Neural crest cell (in vitro differentiated cells): ENCODE measurements at places on chromosomes 3 and 15.

- no peak for DNase-seq
Observed at GRCh38 chr3:159102001-159102400, 300.1 kb downstream of the MFSD1 start.

- DNase-seq = no peak
Observed at GRCh38 chr3:57179580-57180410, 14.6 kb upstream of the IL17RD start.

DNA sequence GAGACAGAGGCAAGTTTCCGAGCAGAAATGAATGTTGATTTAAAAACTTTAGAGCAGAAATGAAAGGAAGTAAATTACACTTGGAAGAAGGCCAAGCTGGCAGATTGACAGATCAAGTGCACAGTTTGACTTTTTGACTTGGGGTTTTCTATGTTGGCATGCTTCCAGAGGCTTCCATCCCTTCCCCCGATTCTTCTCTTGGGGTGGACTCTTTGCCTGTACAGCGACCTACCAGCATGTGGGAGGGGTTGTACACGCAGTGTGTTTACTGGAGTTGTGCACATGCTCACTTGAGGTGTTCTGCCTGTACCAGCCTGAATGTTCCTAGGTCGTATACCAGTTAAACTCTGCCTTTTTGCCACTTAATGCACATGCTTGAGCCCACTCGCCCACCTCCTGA lies 701.5 kb upstream of the GBE1 start:
- no peak for DNase-seq

- DNase-seq = peak; percentile 43
Observed at GRCh38 chr3:36380221-36381031, at the start of gene STAC. TSS of gene STAC (plus strand) at chr3:36380504. CDS start at chr3:36380644, 140 bp downstream.

- DNase-seq = no peak
Observed at GRCh38 chr3:121737644-121738043, 11.9 kb downstream of the GOLGB1 start.

- no peak for DNase-seq
Observed at GRCh38 chr15:60761505-60761845, 282.5 kb upstream of the ICE2 start.

DNA sequence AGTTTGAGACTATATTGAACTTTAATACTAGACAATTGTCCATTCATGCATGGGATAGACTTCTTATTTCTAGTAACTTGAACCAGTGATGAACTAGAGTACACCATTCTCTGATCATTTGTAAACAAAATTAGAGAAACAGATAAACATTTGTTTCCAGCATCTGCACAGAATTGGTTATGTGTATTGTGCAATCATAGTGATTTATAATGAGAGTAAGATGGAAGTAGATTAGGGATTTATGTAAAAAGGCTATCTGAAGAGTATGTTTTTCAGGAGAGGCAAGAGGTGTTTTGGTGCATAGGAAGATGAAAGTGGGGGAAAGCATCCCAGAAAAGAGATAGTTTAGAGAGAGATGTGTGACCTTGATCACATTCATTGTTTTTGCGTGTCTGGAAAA lies 695.0 kb downstream of the SQOR start:
- DNase-seq = no peak

GRCh38 chr15:66937588-66937987 lies 127.8 kb upstream of the SMAD3 start:
- no peak for DNase-seq

GRCh38 chr3:128078322-128078721 lies 26.1 kb downstream of the SEC61A1 start:
- DNase-seq = no peak

GRCh38 chr3:121624147-121624899 lies 31.1 kb downstream of the FBXO40 start:
- DNase-seq = no peak

DNA sequence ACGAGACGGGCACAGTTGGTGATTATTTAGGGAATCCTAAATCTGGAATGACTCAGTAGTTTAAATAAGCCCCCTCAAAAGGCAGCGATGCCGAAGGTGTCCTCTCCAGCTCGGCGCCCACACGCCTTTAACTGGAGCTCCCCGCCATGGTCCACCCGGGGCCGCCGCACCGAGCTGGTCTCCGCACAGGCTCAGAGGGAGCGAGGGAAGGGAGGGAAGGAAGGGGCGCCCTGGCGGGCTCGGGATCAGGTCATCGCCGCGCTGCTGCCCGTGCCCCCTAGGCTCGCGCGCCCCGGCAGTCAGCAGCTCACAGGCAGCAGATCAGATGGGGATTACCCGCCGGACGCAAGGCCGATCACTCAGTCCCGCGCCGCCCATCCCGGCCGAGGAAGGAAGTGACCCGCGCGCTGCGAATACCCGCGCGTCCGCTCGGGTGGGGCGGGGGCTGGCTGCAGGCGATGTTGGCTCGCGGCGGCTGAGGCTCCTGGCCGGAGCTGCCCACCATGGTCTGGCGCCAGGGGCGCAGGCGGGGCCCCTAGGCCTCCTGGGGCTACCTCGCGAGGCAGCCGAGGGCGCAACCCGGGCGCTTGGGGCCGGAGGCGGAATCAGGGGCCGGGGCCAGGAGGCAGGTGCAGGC lies 318.0 kb downstream of the FGF12 start:
- DNase-seq = peak; percentile 55

- no peak for DNase-seq
Observed at GRCh38 chr3:187773233-187774184, 28.2 kb upstream of the BCL6 start.

DNA sequence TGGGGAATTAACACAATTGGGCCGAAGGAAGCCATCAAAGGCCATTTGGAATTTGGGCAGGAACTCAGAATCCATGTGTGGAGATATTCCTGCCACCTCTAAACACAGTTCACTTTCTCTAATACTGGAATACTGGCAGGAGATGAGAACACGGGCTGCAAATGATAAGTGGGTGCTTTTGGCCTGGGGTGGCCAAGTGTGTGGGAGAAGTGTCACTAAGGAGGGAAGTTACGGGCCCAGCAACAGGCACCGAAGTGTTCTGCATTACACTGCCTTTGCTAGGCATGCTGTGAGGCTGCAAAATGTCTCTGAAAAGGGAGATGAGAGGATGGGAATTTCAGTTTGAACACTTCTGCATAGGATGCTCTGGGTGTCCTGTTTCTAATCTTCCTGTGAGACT lies 89.4 kb upstream of the FEZF2 start:
- no peak for DNase-seq

DNA sequence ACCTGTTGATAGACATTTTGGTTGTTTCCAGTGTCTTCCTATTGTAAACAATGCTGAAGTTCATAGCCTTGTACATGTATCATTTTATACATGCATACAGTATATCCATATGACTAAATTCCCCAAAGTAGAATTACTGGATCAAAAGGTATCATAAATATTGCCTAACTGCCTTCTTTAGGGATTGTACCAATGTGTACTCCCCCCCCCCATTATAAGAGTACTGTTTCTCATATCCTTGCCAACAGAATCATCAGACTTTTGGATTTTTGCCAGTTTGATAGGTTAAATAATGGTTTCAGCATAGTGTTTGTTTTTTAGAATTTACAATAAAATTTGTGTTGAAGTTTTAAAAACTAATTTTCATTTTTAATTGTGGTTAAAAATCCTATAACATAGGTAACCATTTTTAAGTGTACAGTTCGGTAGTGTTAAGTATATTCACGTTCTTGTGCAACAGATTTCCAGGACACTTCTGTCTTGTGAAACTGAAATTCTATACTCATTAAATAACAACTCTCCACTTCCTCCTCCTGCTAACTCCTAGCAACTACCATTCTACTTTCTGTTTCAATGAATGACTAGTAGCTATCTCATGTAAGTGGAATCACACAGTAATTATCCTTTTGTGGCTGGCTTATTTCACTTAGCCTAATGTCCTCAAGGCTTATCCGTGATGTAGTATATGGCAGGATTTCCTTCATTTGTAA lies 30.8 kb upstream of the MAP3K13 start:
- DNase-seq = no peak

- no peak for DNase-seq
Observed at GRCh38 chr15:94306700-94307650, 75.6 kb downstream of the MCTP2 start.

DNA sequence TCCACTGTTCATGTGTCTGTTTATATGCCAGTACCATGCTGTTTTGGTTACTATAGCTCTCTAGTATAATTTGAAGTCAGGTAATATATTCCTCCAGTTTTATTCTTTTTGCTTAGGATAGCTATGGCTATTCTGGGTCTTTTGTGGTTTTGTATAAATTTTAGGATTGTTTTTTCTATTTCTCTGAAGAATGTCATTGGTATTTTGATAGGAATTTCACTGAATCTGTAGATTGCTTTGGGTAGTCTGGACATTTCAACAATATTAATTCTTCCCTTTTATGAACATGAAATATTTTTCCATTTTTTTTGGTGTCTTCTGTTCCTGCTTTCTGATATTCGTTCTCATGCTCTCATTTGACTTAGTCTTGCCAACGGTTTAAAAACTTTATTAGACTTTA lies 39.6 kb downstream of the GREM1 start:
- DNase-seq = no peak

- DNase-seq = no peak
Observed at GRCh38 chr3:176971613-176972174, 225.6 kb downstream of the TBL1XR1 start.

DNA sequence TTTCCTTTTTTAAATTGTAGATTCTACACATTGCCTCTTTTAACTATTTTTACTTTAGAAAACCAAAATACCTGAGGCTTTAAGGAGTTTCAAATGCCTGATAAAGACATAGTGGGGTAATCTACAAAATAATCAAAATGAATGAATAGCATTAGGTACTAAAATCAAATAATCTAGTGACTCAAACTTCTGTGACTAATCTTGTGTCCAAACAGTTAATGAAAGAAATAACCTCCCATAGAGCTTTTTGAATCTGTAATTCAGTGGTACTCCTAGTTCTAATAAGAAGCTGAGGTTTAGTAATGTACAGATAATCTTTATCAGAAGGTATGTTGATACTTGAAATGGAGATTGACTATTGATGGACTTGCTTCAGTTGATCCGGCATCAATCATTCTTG lies 53.0 kb downstream of the DTWD1 start:
- DNase-seq = no peak

DNA sequence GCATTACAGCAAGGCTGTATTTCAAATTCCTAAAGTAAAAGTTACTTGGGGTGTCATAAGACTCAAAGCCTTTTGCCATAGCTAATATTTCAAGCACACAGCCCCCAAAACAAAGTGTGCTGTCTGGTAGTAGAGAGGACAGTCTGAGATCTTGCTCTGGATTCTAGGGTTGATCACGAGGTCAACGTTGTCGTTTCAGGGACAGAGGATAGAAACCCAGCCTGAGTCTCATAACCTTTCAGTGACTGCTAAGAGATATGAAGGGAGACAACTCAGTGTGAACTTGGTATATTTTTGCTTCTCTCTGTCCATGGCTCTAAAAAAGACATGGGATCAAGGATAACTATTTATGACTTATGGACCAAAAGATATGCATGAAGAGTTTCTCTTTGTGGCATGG lies 25.6 kb upstream of the MINDY4B start:
- DNase-seq = no peak

- DNase-seq = no peak
Observed at GRCh38 chr3:51962854-51963530, 4.3 kb downstream of the PCBP4 start.

DNA sequence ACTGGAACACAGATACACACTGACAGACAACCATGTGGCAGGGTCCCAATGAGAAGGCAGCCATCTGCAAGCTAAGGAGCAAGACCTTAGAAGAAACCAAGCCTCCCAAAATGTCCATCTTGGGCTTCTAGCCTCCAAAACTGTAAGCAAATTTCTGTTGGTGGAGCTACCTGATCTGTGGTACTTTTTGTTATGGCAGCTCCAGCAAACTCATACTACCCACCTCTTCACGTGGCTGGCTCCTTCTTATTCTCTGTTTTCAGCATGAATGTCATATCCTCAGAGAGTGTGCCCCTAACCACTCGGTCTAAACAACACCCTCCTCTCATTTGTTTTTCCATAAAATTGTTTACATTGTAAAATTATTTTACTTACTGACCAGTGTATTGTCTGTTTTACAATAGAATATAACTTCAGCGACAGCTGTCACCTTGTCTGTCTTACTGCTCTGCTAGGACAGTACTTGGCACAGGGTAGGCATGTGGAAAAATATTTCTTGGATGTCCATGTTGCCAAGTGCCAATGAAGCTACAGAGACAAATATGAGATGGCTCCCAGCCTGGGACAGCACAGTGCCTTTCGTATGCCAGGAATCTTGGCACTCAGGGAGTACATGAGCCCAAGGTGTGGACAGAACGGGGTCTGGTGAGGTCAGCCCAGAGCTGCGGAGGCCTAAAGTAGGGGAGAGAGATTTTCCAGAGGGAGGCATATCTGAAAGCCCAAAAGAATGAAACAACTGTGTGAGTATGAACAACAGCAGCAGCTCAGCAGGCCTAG lies 17.4 kb upstream of the SLC25A36 start:
- DNase-seq = no peak

DNA sequence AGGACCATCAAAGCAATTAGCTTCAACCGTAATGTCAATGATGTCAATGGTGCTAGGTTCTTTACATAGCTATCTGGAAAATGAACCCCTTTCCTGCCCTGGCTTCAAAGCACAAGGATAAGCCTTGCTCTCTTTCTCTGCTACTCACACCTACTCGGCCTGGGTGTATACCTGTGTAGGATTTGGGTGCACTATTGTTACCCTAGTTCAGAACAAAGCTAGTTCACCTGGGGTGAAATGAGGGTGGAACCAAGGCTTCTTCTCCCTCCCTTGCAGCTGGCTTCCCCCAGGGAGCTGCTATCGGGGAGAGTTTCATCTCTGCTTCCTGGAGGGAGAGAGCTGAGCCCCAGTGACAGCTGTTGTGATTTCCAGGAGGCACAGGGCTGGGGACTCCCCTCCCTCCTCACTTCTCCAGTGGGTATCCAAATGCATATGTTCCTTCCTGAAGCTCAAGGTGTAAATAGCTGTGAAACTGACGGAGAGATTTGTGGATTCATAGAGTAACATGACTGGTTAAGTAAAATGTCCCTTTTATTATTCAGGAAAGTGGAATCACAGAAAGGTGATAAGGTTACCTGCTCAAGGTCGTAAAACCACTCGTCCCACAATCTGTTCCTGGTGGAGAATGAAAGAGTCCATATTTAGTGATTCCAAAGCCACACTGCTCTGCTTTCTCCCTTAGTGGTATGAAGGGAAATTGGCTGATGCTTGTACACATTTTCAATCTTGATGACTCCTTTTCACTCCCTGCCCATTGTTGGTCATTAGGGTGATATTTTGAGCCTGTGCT lies 11.8 kb upstream of the C3orf70 start:
- DNase-seq = no peak

GRCh38 chr3:13069495-13069894 lies 3.7 kb downstream of the IQSEC1 start:
- DNase-seq = no peak
